ENCODE measurements at places on chromosomes 11 and 22.

GRCh38 chr22:27626675-27627443 lies 174.7 kb downstream of the MN1 start:
- DNase-seq = no peak

- DNase-seq = no peak
These were observed 122.2 kb downstream of the APOL5 start for GRCh38 chr22:35839841-35840301.

GRCh38 chr11:20103281-20103680 lies 57.0 kb downstream of the DBX1 start:
- no peak for DNase-seq

- DNase-seq = no peak
These were observed 3.6 kb downstream of the NEAT1 start for GRCh38 chr11:65425971-65426838.

GRCh38 chr11:113184498-113184897 lies 129.9 kb upstream of the TTC12 start:
- peak; percentile 71 for DNase-seq

- no peak for DNase-seq
These were observed 29.7 kb upstream of the ANO1 start for GRCh38 chr11:70048279-70049024.

- peak; percentile 35 for DNase-seq
These were observed 144.3 kb upstream of the ANO3 start for GRCh38 chr11:26187639-26188038.

DNA sequence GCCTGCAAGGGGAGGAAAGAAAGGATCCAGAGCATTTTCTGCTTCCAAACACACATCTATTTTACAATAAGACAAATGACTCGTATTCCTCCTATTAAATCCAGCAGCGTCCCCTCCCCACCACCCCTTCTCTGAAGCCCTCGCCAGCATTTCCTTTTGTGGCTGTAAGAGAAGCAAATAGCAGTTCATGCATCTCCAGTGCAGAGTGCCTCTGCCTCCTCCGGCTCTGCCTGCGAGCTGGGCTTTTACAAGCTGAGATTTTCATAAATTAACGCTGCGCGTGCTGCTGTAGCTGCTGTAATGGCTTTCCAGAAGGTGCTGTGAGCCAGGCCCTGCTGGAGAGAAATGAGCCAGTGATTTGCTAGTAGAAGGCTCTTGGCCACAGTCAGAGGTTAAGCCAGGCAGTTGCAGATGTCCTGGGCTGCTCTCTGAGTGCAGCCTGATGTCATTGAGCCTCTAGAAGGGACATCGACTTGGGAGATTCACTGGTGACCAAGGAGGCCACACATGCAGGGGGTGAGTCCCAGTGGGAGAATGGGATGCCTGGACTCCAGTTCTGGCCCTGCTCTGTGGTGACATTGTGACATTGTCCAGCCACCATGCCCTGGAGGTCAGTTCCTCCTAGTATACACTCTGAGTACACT lies 134.5 kb upstream of the NAV2 start:
- DNase-seq = no peak

GRCh38 chr11:59854871-59855270 lies 9.6 kb upstream of the CBLIF start:
- no peak for DNase-seq

DNA sequence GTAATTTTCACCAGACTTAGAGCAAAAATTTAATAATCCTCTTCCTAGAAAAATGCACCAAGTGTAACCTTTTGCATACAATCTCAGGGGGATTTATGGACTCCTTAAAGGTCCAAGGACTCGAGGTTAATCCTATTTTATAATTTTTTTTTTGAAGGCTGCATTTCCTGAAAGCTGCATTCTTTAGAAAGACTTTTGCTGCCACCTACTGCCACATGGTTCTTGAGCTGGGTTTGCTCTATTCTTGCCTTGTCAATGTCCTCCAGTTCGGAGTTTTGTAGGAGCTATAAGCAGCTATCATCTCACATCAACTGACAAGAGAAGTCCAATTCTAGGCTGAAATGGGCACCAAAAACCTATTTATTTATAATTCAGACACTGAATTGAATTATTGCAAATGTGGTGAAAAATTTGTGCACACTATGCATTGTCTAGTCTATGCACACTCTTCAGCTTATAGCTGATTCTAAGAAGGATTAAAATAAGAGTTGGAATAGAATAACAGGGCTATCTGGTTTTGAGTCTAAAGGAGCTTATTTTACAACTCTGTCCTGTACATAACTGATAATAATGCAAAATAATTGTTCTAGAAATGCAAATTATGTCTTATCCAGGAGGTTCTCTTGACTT lies 31.3 kb downstream of the TRAF6 start:
- no peak for DNase-seq

DNA sequence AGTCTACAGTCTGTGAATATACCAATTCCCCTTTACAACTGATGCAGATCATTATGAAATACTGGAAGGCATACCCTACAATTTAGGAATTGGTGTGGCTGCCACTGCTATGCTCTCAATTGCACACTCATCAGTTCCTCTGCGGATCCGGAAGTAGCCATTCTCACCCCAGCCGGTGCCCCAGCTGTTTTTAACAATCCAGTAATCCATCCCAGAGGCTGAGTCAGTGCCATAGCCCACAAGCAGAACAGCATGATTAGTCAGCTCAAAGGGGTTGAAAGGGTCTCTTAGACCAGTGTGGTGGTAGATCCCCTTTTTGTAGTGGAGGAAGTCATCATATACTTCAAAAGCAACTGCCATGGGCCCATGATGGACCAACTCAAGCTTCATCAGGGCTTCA lies 43.6 kb downstream of the CTSC start:
- no peak for DNase-seq

DNA sequence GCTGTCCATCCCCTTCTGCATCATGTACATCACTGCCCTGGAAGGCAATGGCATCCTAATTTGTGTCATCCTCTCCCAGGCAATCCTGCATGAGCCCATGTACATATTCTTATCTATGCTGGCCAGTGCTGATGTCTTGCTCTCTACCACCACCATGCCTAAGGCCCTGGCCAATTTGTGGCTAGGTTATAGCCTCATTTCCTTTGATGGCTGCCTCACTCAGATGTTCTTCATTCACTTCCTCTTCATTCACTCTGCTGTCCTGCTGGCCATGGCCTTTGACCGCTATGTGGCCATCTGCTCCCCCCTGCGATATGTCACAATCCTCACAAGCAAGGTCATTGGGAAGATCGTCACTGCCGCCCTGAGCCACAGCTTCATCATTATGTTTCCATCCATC lies 337 bp downstream of the OR52B6 start:
- DNase-seq = no peak

- peak; percentile 24 for DNase-seq
These were observed 11.9 kb upstream of the TMPRSS4 start for GRCh38 chr11:118064956-118065355.

GRCh38 chr11:108752297-108752751 lies 87.5 kb downstream of the DDX10 start:
- no peak for DNase-seq

GRCh38 chr11:70192666-70193410 lies 10.3 kb upstream of the FADD start:
- DNase-seq = no peak

GRCh38 chr11:28615542-28615941 lies 507.4 kb downstream of the METTL15 start:
- DNase-seq = no peak

- no peak for DNase-seq
These were observed 10.4 kb downstream of the PNPLA5 start for GRCh38 chr22:43881091-43882061.

GRCh38 chr22:49422701-49423100 lies 405.0 kb downstream of the BRD1 start:
- DNase-seq = no peak

DNA sequence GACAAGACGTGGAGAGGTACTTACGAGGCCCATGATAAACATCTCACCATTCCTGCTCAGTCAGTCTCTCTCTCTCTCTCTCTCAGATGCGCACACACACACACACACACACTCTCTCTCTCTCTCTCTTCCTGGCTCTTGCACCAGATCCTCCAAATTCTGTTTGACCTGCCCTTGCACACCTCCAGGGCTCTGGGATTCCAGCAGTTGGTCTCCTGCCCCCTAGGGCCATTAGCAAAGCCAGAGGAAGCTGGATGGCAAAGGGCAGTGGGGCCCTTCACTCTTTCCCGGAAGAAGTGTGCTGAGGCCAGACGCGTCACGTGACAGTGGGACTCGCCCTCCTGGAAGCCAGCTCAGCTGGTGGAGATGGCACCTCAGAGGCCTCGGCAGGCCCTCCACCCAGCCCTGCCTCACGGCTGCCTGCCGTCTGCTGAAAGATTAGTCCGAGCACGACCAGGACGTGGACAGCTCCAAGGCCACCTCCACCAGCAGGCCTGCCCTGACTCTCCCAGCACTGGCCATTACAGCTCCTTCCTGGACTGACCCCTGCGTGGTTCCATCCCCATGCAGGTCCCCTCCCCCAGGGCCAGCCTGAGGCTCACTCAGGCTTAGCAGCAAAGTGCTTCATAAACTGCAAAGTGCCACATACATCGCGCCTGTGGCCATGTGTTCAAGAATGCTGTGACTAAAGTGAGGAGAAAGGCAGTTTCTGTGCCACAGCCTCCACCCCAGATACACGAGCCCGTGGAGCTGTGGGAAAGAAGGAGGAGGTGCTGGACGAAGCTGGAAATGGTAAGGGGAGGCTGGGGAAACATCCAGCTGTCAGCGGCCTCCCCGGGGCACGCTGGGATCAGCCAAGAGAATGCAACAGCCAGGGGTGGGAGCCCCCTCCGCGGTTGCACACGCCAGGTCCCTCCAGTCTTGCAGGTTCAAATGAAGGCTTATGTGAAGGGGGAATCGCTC lies 3.7 kb downstream of the PDGFB start:
- no peak for DNase-seq

DNA sequence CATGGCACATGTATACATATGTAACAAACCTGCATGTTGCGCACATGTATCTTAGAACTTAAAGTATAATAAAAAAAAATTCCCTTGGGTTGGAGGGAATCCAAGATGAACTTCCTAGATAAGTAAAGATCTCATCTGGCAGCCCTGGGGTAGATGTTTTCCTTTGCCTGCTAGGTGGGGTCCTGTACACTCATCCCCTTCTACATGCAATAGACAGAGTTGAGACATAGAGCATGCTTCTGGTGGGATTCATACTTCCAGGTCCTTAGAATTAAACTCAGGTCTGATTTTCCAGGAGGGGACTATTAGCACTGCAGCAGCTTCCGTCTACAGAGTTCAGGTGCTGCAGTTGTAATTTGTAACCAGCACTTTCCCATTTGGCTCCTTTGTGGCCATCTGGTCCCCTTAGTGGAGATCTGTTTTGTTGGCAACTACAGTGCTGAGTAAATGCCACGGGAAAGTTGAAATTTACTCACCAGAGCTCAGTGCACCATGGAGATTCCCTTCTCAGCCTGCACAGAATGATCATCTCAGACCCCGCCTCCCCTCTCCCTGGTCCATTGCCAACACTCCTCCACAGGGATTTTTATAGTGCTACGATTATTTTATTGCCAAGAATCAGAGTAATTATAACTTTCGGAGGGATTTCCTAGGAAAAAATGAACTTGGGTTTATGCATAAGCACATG lies 220.1 kb upstream of the E2F8 start:
- DNase-seq = no peak

- DNase-seq = no peak
These were observed 5.3 kb downstream of the KCNQ1OT1 start for GRCh38 chr11:2694495-2694894.

GRCh38 chr11:69326622-69327219 lies 32.8 kb downstream of the MYEOV start:
- DNase-seq = no peak

DNA sequence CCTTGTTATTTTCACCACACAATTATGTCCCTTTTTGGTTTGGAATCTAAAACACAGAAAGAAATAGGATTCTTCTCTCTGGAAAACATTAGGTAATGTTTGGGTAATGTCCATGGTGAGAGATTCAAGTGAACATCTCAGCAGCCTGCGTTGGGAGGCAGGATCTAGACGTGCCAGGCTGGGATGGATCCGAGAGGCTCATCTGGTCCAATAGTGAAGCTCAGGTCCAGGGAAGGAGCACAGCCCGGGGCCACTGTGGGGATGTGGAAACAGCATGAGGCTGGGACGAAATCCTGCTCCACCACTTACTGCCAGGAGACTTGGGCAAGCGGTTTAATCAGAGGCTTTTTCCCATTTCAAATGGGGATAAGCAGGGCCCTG lies 109.9 kb downstream of the CSNK2A3 start:
- DNase-seq = no peak

DNA sequence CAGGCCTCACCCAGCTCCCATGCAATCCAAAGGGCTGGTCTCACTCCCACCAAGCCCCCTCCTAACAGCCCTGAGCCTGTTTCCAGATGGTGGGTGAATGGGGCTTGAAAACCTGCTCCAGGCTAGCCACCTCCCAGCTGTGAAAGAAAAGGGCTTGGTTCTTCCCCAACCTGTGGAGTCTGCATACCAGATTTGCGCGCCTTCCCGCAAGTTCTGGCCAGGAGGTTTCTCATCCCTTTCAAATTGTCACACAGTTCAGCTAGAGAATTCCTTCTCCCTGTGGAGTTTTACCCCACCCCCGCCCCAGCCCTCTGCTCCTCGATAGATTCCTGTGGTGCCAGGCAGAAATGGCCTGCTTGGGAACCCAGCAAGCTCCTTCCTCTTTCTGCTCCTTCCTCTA lies 734.6 kb upstream of the FAT3 start:
- DNase-seq = no peak
